ENCODE measurements at places on chromosomes 3 and 15.

DNA sequence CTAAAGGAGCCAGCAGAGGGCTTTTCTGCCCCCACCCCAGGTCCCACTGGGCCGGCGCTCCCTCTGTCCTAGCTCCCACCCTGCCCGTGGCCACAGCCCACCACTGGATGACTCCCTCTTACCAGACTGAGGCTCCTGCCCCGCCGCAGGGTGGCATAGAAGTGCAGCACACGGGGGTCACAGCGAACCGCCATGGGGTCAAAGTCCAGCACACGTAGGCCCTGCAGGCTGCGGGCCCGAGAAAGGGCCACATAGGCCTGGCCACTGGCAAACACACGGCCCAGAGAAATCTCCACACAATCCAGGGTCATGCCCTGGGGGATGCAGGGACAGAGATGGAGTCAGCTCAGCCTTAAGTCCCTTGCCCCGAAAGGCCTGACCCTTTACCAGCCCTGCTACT is 9.0 kb downstream of the PIF1 start:
- no peak for DNase-seq

- DNase-seq, result no peak
Measured at GRCh38 chr15:98968576-98968975, 39.0 kb downstream of the PGPEP1L start.

DNA sequence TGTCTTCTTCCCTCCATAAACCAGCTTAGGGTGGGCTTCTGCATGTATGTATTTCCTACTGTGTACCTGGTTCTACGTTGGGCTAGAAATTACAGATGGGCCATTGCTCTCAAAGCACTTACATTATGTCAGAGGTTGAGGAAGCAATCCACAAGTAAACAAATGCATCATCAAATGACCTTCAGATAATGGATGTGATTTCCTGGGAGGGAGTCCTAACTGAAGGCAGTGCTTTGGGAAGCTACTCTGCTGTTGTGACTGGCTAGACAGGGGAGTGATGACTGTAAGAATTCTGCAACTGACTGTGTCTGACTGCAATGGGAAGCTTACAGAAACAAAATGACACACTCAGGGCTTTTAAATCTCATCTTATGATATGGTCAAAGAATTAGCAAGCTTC is 71.0 kb upstream of the PRR23E start:
- no peak for DNase-seq

DNA sequence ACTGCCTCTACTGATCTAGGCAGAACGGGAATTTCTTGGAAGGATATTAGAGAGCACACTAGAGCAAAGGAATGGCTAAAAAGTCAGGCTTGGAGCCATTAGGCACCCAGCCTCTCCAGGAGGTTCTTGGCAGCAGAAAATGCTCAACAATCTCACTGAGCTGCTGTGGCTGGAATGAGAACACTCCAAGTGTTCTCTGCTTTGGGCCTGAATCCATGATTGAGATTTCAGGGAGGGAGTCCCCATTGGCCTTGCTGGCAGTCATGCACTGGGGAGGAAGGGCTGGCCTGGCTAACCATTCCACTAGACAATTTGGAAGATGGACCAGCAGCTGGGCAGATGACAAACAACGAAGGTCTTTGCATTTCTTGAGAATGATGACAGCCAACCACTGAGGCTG is 362.6 kb downstream of the SHQ1 start:
- no peak for DNase-seq

DNA sequence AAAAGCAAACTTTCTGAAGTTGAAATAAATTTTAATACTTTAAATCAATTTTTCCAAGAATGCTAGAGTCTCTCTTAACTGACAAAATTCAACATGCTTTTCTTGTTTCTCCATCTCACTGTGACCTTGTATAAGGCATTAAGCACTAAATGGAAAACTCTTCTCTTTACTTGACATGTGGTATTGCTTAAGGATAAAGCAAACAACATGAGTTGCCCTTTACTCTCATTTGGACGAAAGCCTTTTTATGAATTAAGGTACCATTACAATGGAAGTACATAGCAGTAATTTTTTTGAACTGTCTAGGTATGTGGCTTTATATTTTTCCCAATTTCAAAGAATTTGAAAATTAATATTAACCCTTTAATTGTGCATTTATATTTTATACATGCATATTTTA is 1.4 kb downstream of the STRIT1 start:
- peak; percentile 66 for DNase-seq

DNA sequence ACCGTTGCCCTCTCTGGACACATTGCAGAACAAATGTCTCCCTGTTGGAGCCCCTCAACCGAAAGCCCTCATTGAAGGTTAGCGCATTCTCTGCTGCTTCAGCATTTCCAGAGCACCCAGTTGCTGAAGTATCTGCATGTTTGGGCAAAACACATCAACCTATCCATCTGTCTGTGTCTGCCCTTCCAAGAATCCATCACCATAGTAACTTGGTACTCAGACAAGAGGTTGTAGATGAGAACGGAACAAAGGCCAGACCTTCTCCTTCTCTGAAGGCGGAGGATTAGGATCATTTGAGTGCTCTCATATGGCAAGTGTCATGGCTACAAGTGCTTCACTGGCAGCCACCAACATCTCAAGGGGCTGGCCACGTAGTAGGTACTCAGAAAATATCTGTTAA is 23.1 kb upstream of the RHO start:
- no peak for DNase-seq

DNA sequence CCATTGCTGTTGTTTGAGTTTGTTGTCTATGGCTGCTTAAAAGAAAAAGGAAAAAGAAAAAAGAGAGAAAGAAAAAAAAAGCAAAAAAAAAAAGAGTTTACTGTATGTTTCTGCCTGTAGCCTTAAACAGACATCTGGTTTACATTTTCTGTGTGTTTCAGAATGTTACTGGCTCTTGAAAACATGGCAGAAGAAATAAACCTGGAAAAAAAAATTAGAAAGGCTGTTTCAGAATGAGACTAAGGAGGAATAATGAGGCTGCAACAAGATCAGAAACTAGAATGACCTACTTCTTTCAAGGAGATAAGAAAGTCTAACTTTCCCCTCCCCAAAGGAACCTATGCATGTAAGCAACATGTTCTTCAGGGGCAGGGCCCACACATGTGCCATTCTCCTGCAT is 292.1 kb downstream of the DIPK2A start:
- DNase-seq, result no peak

DNA sequence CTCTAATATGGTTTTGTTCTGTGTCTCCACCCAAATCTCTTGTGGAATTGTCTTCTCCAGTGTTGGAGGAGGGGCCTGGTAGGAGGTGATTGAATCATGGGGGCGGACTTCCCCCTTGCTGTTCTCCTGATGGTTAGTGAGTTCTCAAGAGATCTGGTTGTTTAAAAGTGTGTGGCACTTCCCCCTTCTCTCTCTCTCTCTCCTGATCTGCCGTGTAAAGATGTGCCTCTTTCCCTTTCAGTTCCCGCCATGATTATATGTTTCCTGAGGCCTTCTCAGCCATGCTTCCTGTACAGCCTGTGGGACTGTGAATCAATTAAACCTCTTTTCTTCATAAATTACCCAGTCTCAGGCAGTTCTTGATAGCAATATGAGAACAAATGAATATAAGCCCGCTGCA is 33.1 kb downstream of the RETNLB start:
- no peak for DNase-seq

DNA sequence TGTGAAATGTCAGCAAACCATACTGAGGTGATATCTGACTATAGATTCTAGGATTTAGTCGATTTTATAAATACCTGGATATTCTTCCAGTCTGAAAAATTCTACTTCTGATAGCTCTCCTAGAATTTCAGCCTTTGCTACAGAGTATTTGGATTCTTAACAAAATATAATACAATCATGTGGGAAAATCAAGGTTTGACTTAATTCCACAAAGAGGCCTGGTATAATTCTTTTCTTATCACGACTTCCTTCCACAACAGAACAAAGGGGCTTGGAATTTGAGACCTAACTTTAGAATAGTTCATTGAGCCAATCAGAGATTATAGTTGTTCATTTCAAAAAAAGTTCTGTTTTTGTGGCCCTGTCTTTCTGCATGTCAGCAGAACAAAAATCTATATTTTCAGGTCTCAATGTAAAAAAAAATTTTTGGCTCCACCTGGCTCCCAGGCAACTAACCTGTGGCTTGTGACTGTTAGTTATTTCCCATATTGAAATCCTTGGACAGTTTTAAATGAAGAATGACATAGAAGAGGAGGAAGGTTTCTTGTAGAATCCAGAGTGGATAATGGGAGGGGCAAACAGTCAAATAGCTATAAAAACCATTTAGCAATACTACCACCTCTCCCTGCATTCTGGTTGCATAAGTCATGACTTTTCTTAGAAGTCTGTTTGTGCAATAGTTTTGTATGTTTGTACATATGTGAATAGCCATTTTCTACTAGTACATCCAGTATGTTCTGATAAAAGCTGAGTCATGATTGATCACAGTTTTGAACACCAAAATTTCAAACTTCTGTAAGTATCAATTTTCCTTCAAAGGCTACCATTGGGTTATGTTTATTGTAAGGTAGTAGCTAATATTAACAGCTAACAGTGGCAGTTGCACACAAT is 4.0 kb downstream of the TM4SF1 start:
- DNase-seq, result peak; percentile 92

- no peak for DNase-seq
Measured at GRCh38 chr3:128488636-128488990, 4.4 kb downstream of the GATA2 start.
